Germinal center (tissue), 1 donor: ENCODE measurements at places on chromosomes 6 and 20.

DNA sequence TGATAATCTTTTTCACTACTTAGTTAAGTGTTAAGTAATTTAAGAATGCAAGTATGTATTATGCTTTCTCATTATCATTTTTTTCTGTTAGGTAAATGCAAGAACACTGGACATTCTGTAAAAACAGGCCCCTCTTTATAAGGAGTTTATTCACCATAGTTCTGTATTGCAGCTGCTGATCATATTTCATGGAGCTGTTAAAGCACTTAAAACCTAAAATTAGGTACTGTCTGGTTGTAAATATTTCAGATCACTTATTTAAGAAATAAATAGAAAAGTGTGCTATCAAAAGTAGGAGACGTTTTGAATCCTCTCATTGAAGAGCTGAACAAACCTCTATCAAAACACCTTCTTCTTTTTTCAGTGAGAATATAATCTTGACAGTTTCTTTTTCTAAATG, 3.9 kb downstream of the EYA4 start:
- DNase-seq = no peak

- DNase-seq = no peak
Measured at GRCh38 chr20:10432079-10432478, 1.9 kb downstream of the MKKS start.

GRCh38 chr20:33871362-33871761, 60.2 kb downstream of the CHMP4B start:
- no peak for DNase-seq

DNA sequence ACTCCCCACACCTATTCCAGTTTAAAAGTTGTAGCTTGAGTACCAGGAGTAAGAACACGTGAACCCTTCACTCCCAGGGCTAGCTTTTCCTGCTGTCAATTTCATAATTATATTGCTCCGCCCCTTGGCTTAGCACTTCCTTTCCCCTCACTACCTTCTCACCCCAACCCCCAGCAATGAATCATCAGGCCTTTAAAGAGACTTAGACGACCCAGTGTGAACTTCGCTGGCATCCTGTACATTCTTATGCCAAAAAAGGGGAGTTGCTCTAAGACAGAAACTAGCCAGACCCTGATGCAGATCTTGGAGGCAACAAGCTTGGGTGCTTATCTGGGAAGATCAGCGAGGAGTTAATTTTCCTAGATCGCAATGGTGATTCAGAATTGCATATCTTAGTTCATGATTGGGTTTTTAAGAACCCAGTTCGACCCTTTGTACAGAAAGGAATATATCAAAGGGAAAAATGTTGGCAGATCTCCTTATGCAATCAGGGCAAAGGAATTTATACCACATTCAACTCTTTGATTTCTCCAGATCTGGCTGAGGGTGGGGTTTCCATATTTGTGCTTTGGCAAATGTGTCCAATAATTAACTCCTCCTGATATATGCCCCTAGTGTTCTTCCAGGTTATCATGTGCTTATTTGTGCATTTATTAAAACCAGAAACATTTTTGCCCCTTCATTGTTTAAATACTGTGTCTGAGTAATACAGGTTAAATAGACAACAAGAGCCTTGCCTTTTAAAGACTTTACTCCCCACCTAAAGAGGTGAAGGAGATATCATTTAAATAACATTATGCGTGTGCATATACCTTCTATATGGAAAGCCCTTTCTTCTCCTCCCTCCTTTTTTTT, 8.1 kb upstream of the ATXN1 start:
- DNase-seq = no peak

- no peak for DNase-seq
Measured at GRCh38 chr6:123062670-123063069, 66.6 kb downstream of the CLVS2 start.

GRCh38 chr6:12530345-12530744, 186.2 kb upstream of the PHACTR1 start:
- no peak for DNase-seq

DNA sequence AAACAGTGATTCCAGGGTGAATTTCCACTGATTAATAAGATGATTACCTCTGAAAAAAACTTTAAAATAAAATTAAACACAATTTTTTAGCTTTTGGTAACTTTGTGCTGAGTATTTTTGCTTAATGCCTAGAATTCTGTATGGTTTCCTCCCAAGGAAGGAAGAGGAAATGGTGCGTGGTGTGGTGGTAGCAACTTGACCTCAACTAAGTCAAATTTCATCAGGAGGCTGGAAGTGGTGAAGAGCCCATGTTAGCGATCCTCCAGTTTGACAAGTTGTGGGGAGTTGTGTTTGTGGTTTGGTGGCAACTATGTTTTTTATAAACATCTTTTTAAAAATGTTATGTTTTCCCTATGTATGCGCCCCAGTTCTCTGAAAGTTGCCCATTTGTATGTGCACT, 5.0 kb upstream of the RTF2 start:
- no peak for DNase-seq

- no peak for DNase-seq
Measured at GRCh38 chr6:137067399-137067798, 22.6 kb upstream of the IL20RA start.

DNA sequence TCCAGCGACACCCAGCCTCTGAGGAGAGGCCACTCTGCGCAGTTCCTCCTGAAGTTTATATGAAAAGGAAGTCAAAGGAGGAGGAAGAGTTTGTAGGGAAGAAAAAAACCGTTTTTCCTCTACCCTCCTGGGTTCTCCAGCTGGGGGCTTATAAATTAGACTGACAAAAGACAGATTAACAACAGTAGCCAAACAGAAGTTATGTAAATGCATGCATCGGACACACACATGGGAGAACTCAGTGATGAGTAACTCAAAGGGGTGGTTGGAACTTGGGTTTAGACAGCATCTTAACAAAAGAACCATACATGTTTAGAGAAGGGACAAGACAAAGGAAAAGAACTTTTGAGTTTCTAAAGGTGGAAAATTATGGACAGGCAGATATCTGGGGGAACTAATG, 71.2 kb downstream of the CD24 start:
- DNase-seq = no peak

DNA sequence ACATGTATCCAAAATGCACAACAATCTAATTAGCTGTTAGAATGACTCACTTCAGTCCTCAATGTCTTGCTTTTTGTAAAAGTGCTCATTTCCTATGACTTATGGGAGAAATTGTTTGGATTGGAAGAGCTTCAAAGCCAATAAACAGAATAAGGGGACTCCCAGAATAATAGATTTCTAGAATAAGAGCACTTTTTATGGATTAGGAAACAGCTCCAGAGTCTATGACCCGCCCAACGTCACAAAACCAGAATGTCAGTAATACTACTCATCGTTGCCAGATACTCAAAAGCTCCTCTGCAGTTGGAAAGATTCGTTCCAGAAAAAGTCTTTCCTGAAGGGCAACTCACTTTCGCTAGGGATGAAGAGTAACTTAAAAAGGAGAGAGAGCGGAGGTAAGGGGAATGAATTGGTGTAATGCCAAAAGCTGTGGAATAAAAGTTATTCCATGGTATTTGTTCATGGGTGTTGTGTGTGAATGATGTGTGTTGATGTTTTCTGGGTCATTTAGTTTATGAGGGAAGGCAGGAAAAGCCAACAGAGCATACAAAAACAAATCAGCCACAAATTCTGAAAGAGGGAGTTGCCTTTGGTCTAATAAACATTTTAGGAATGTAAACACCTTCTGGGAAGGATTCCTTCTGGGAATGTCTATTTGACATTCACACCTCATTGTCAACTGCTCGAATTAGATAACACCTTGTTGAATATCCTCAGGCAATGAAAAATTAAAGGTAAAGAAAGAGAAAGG, 64.6 kb downstream of the SYNE1 start:
- DNase-seq = no peak

- DNase-seq = no peak
Measured at GRCh38 chr6:33828764-33829731, 25.2 kb upstream of the MLN start.

DNA sequence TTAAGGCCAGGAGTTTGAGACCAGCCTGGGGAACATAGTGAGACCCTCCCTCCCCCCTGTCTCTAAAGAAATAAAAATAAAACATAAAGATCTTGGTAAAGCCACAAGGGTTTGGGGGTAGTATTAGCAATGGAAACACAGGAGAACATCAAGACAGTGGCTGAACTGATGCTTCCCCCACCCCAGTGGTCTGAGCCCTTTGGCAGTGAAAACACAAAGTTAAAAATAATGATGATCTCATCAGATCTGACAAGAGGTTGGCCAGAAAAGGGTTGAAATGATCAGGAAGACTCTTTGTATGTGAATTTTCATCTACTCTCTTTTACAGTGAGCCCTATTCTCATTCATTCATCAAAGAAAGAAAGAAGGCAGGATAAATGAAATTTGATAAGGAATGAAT, 93.7 kb downstream of the KCNB1 start:
- DNase-seq = no peak

- DNase-seq = no peak
Measured at GRCh38 chr6:33843131-33844121, 39.6 kb upstream of the MLN start.

GRCh38 chr6:1136415-1136774, 175.5 kb upstream of the FOXQ1 start:
- no peak for DNase-seq

- no peak for DNase-seq
Measured at GRCh38 chr6:10963113-10963512, 76.3 kb downstream of the SYCP2L start.

- DNase-seq = peak; percentile 28
Measured at GRCh38 chr6:136846046-136846445, 23.7 kb downstream of the PEX7 start.

DNA sequence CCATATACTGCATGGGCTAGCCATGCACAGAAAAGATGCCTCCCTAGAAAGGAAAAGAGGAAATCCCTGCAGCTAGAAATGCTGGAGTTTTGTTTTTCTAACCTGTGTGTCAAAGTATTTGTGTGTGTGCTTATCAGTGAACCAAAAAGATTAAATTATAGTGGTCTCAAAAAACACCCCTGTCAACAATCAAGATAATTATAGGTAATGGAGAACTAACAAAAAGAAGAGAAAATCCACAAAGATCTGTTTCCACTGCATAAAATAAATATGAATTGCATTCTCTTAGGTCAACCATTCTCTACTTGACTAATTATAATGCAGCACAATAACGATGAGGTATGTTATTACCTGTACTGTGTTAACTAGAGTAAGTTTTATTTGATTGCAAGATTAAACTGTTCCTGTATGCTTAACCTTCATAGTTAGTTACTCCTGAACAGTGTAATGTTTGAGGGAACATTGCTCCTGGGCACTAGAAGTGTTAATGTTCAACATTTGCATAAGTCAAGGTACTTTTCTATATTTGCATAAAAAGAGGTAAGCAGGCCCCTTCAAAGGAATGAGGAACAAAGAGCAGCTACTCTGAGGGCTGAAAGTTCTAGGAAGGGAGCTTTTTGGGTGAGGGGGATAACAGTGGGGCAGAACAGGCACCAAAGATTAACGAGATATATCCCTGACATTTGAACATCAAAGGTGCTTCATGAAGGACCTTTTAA, 212.1 kb downstream of the BTBD9 start:
- DNase-seq = peak; percentile 69

- no peak for DNase-seq
Measured at GRCh38 chr6:15739867-15740266, 77.0 kb upstream of the DTNBP1 start.

GRCh38 chr6:71194724-71195123, 93.9 kb upstream of the OGFRL1 start:
- DNase-seq = no peak
